B cell (primary cell): ENCODE measurements at places on chromosomes 16 and 17. TPM values are rescaled to one million over a fixed set of nuclear protein-coding genes. Genes with fewer than 3 reads are reported as not detected.

DNA sequence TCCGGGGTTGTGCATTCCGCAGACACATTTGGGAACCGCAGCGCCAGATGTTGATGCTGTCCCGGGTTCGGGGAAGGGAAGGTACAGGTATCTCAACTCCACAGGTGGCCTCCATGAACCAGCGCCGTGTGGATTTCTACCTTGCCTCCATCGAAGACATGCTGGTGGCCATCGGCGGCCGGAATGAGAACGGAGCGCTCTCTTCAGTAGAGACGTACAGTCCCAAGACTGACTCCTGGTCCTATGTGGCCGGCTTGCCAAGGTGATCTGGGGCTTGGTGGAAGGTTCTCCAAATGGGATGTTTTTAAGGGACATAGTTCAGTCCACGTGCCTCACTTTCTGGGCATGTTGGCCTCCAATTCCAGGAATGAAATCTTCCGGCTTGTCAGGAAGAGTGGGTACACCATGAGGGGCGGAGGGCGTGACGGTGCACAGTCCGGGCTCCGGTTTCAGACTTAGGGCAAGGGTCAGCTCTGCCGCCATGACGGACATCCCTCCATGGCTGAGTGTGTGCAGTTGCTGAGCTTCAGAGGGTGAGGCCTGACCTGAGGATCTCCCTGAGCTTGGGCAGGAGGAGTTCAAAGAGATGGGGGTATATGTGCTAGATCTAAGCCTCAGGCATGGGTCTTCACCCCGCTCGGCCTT, 11.5 kb downstream of the KLHL36 start:
- H3K27ac ChIP-seq, result no peak overlapping the region
- no peak overlapping the region for H3K4me3 ChIP-seq
- peaks cover 76% of the 10 kb centered on the region for H3K36me3 ChIP-seq
- no peaks in the 10 kb centered on the region for H3K27me3 ChIP-seq
- peaks cover 39% of the 10 kb centered on the region for H3K4me1 ChIP-seq

GRCh38 chr17:47145351-47145750, 43.7 kb downstream of the CDC27 start:
- DNase-seq, result no peak
- H3K27ac ChIP-seq, result no peak overlapping the region
- no peaks in the 10 kb centered on the region for H3K4me1 ChIP-seq
- no peak overlapping the region for H3K4me3 ChIP-seq
- peaks cover 14% of the 10 kb centered on the region for H3K36me3 ChIP-seq

The CPNE7 gene
- total RNA-seq, result 0.61 and 0.76 TPM in 2 replicates

DNA sequence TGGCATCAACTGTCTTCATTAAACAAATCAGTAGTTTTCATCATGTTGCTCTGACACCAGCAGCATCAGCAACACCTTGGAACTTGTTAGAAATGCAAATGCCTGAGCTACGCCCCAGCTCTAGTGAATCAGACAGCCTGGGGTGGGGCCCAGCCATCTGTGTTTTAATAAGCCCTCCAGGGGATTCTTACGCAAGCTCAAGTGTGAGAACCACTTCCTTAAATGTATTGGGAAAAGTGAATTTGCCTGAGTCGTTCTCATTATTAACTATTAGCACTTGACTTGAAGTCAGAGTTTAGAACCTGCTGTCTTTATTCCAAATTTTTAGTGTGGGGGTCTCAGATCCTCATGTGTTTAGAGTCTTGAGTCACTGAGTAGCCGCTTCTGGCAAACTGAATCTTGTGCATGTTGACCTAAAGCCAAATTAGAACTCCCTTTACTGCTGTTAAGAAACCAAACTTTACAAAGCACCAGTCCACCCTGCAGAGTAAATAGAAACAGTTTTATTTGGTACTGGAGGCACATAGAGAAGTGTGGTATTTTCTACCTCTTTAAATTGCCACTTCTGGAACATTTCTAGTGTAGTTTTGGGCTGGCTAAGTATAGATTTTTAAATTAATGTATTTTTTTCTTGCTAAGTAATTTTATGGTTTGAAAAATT, 137.4 kb upstream of the COX10 start:
- no peaks in the 10 kb centered on the region for H3K36me3 ChIP-seq
- peak; percentile 90 for DNase-seq
- no peaks in the 10 kb centered on the region for H3K27me3 ChIP-seq
- H3K4me1 ChIP-seq, result peaks cover 44% of the 10 kb centered on the region
- H3K4me3 ChIP-seq, result no peak overlapping the region

DNA sequence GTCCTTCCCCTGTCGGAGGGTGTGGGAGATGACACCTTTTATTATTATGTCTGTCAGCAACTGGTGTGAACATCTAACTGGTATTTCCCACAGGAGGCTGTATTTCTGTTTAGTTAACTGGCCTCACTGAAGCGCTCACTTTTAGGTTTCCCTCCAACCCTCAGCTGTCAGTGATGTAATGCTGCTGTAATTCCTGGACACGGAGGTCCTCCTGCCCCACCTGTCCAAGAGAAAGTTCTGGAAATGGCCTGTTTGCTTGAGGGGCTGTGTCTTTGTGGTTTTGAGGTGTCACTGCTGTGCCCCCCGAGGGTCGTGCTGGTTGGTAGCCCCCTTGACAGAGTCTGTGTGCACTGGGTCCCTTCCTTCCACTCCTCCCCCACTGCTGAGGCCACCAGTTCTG, 11.5 kb downstream of the KCNJ12 start:
- no peak overlapping the region for H3K27ac ChIP-seq
- H3K4me1 ChIP-seq, result no peaks in the 10 kb centered on the region
- no peaks in the 10 kb centered on the region for H3K27me3 ChIP-seq
- no peak overlapping the region for H3K4me3 ChIP-seq

- DNase-seq, result no peak
- H3K4me1 ChIP-seq, result peaks cover 16% of the 10 kb centered on the region
- H3K4me3 ChIP-seq, result no peak overlapping the region
- H3K36me3 ChIP-seq, result no peaks in the 10 kb centered on the region
- H3K27ac ChIP-seq, result no peak overlapping the region
- H3K27me3 ChIP-seq, result no peaks in the 10 kb centered on the region
These were observed 213.3 kb downstream of the MRTFB start for GRCh38 chr16:14284371-14284770.

DNA sequence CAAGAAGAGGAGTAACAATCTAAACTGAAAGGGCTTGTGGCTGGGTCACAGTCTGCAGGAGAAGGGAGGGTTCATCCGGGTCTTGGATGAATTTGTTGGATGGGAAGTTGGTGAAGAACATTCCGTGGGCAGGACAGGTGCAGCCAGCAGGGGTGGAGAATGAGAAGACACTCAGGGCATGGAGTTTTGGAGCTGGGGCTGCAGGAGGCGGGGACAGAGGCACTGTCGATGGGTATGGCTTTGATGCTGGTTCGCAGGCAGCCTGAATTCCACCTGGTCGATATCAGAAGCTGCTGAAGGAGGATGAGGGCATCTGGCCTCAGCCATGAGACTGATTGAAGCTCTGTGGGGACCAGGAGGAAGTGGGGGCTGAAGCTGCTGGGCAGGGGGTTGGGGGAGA, 36.1 kb upstream of the CBFA2T3 start:
- H3K27me3 ChIP-seq, result peaks cover 30% of the 10 kb centered on the region
- no peak for DNase-seq
- no peak overlapping the region for H3K27ac ChIP-seq
- no peaks in the 10 kb centered on the region for H3K4me1 ChIP-seq
- no peak overlapping the region for H3K4me3 ChIP-seq

The SLC16A6 gene
- 3.8 and 4.5 TPM in 2 replicates for total RNA-seq

The MYO15B gene
- 452 and 460 TPM in 2 replicates for total RNA-seq

GRCh38 chr17:60508384-60508980, 17.6 kb downstream of the APPBP2 start:
- no peak overlapping the region for H3K27ac ChIP-seq
- H3K27me3 ChIP-seq, result no peaks in the 10 kb centered on the region
- H3K36me3 ChIP-seq, result peaks cover 6% of the 10 kb centered on the region
- no peak for DNase-seq
- H3K4me3 ChIP-seq, result no peak overlapping the region

DNA sequence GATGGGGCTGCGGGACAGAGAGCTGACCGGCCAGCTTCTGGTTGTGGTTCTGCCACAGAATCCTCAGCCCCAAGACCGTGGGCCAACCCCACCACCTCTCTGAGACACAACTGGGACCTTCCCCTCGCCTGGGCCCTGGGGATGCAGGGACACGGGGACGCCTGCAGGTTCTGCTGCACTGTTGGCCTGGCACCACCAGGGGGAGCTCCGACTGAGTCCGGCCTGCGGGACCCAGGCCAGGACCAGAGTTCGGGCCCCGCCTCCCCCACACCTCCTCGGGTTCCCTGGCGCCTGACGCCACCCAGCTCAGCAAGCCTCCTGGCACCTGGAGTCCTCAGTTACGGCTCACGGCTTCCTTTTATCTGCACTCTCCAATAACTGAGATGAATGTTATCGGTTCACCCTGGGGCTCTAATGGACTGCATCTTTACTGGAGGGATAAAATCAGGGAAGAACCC, 27.3 kb downstream of the TBC1D16 start:
- peaks cover 11% of the 10 kb centered on the region for H3K4me1 ChIP-seq
- H3K27ac ChIP-seq, result no peak overlapping the region
- H3K27me3 ChIP-seq, result no peaks in the 10 kb centered on the region
- H3K4me3 ChIP-seq, result no peak overlapping the region

The CMTM3 gene
- total RNA-seq, result 6.2 and 7.5 TPM in 2 replicates

GRCh38 chr17:26818736-26819135, 475.2 kb upstream of the WSB1 start:
- no peaks in the 10 kb centered on the region for H3K4me1 ChIP-seq
- peak; percentile 3 for DNase-seq
- no peak overlapping the region for H3K4me3 ChIP-seq
- H3K27ac ChIP-seq, result no peak overlapping the region

DNA sequence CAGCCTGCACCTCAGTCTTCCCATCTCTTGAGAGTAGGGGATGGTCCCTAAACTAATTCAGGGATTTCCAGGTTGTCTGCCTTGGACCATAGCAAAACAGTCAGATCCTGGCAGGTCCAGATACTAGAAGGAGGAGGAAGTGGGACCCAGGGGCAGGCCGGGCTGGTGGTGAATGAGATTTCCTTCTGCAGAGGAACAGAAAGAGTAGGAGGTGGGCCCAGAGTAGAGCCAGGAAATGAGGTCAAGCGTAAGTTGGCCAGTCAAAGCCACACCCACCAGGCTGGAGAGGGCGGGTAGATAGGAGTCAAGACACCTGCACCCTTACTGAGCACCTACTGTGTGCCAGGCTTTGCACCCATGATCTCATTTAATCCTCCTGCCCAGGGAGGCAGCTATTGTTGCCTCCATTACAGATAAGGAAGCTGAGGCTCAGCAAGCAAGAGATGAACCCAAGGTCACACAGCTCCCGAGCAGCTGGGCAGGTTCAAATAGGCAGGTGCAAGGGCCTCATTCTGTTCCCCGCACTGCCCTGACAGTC, 2.6 kb downstream of the CDH5 start:
- no peak overlapping the region for H3K27ac ChIP-seq
- DNase-seq, result no peak
- no peak overlapping the region for H3K4me3 ChIP-seq
- H3K36me3 ChIP-seq, result no peaks in the 10 kb centered on the region
- H3K27me3 ChIP-seq, result no peaks in the 10 kb centered on the region
- no peaks in the 10 kb centered on the region for H3K4me1 ChIP-seq

DNA sequence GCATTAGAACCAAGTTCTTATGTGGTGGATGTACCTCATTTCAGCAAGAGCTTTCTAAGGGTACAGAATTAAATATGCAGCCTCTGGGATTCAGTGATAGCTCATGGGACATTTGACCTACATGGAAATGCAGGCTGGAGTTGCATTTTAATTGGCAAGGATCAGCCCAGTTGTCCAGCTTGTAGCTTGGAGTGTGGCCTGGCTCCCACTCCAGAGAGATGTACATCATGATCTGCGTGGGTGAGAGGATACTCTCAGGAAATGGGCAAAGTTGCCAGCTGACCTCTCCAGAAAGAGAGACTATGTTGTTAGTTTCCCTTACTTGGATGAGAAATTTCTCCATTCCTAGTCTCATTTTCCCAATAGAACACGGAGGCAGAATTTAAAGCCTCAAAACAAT, 555.3 kb downstream of the MAF start:
- no peaks in the 10 kb centered on the region for H3K4me1 ChIP-seq
- no peaks in the 10 kb centered on the region for H3K27me3 ChIP-seq
- no peaks in the 10 kb centered on the region for H3K36me3 ChIP-seq
- H3K27ac ChIP-seq, result no peak overlapping the region
- DNase-seq, result no peak

The PPP1R27 gene
- total RNA-seq, result not detected in 2 replicates

The ZFPM1 gene
- total RNA-seq, result 32.2 and 34.6 TPM in 2 replicates

DNA sequence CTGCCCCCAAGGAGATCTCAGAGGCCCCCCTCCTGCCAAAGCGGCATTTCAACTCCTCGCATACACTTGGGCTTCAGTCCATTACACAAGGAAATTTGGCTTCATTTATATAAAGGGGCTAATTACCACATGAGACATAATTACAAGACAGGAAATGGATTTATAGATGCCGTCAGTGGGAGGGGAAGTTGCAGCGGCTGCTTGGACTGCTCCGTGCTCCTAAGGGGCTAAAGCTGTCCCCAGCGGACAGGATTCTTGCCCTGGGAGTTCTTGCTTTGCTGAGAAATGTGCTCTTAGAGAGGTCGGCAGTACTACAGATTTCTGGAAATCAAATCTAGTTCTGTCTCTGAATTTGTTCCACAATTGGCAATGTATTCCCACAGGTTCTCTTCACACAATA, 57.2 kb upstream of the NLK start:
- no peak overlapping the region for H3K27ac ChIP-seq
- no peaks in the 10 kb centered on the region for H3K36me3 ChIP-seq
- H3K4me1 ChIP-seq, result peaks cover 11% of the 10 kb centered on the region
- peak; percentile 12 for DNase-seq
- no peaks in the 10 kb centered on the region for H3K27me3 ChIP-seq

The SULT1A2 gene
- 0.32 and 0.36 TPM in 2 replicates for total RNA-seq

DNA sequence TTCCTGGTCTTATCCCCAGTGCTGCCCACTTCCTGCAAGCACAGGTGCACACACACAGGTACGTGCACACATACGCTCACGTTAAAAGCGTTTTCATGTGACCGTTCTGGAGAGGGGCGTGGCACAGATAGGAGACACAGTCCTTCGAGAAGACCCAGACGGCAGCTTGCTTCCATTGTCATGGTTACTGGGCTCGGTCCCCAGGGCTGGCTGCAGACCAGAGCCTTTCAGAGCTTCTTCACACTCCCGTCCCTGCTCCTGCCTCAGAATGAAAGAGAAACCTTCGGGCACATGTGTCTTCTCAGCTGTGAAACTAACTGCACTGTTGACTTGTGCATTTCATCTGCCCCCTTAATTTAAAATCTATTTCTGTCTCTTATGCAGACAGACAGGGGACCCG, 154.2 kb downstream of the PITPNC1 start:
- DNase-seq, result no peak
- H3K4me1 ChIP-seq, result no peaks in the 10 kb centered on the region
- no peak overlapping the region for H3K4me3 ChIP-seq
- no peaks in the 10 kb centered on the region for H3K36me3 ChIP-seq
- no peaks in the 10 kb centered on the region for H3K27me3 ChIP-seq

The SLC13A2 gene
- not detected in 2 replicates for total RNA-seq
